DND-41 (cell line): ENCODE measurements at places on chromosomes 3 and 15.

DNA sequence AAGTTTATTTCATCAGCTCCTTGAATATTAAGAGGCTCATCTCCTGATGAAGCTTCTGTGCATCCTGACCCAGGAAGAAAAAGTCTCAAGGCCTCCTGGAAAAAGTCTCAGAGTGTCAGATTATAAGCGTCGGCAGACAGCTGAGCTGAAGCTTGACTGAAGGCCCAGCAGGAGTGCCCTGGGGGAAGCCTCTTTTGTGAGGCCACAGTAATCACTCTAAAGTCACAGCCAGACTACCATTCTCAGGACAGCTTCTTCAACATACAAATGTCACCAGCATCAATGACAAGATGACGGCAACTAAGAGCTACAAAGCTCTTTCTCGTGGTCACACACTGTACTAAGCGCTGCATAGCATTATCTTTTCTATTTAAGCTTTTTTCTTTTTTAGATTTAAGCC, 72.7 kb upstream of the LRRN1 start:
- no peak for DNase-seq

- DNase-seq = no peak
Measured at GRCh38 chr15:55221090-55222011, 24.6 kb upstream of the RSL24D1 start.

- DNase-seq = no peak
Measured at GRCh38 chr3:157091083-157091833, 68.7 kb downstream of the CCNL1 start.

DNA sequence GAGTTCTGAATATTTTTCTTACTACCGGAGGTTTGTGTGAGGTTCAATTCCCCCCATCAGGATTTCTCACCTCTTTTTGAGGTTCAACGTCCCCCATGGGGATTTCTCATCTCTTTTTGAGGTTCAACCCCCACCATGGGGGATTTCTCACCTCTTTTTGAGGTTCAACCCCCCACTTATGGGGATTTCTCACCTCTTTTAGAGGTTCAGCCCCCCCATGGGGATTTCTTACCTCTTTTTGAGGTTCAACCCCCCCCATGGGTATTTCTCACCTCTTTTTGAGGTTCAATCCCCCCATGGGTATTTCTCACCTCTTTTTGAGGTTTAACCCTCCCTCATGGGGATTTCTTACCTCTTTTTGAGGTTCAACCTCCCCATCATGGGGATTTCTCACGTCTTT, 26.3 kb downstream of the NDUFB4 start:
- no peak for DNase-seq

DNA sequence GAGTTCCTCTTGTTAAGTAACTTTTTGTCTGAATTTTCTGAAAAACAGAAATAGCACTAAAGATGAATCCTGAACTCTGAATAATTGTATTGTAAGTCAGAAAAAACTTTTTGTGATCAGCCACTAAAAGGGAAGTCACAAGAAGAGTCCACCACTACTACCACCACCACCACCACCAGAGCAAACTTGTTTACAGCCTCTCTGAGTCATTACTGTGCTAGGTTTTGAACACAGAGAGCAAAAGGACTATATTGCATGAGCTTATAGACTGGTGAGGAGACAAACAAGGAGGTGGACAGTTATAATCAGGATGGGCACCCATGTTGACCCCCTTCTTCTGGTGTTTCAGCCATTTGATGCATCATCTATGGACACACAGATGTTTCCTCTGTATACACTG, 141.7 kb downstream of the IL5RA start:
- DNase-seq = no peak

DNA sequence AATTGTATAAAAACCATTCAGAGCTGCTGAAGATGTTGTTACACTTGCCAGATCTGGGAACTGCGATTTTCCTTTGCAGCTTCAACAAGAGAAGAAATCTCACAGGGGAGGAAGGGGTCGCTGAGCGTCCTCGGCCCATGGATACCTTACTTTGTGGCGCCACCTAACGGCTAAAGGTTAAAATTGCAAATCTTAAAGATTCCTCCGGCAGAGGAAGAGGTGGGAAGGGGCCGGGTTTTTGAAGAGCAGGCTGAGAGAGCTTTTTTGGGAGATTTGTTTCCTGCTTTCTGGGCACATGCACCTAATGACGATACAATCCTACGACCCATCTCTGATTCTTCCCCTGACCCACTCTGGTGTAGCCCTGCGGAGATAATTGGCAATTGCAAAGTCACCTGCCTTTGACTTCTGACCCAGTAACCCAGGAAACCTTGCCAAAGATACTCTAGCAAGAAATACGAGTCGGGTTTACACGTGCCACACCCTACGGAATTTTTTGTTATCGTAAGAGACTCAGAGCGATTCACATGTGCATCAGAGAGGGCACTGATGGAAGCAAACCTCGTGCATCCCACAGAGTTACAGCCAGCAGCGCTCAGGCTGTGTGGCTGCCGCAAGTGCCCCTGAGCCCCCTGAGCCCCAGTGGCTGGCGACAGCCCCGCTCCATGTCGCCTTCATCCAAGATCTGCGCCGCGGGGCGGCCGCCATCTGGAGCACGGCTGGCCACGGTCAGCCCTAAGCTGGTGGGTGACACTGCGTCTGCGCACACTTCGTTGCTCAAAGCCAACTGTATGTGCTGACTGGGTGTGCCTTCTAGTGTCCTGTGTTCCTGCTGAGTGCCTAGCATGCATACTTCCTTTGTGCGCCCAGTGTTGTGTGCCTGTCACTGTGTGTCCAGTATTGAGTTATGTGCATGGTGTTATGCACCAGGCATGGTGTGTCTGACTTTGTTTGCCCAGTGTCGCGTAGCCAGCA, 55.2 kb upstream of the CHRNA7 start:
- peak; percentile 30 for DNase-seq

GRCh38 chr15:79779746-79780145, 117.1 kb downstream of the MTHFS start:
- DNase-seq = no peak

DNA sequence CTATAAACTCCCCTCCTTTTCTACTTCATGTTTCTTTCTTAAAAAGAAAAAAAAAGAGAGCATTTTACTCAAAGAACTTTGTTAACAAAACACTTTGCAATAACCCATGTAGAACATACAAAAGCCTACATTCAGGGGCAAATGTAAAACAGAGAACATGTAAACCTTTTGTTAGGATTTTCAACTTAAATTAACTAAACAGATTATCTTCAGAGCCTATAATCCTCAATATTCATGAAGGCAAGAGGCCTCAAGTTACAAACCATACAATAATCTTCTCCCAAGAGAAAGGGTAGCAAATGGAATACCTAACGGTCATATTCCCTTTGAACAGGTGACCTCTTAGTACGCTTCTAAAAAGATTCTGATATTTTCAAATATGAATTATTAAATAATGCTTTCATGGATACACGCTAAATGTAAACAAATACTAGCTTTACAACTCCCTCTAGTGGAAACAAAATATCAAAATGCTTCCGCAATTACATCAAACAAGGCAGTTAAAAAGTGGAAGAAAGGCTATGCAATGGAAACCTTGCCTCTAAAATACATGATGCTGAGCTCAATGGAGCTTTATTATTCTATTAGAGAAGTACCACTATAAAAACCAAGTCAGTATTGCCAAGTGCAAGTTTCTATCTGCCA, 9.9 kb downstream of the CEP152 start:
- no peak for DNase-seq

GRCh38 chr15:82934100-82934880, 18.2 kb downstream of the HOMER2 start:
- no peak for DNase-seq

DNA sequence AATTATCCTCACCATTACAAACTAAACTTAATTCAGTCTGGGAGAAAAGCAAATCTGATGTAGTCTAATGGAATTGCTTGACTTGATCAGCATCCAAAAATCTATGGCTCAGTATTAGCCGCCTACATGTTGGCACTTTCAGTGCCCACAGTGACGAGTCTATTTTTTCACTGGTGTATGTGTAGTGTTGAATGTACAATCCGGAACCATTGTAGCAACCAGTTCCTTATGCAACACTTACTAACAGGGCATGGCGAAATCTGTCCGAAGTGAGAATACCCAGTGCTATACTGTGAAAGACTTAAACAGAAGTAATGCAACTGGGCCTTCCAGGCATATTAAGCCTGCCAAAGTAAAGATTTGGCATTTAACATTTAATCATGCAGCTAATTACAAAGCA, 18.6 kb downstream of the LRRN1 start:
- no peak for DNase-seq

DNA sequence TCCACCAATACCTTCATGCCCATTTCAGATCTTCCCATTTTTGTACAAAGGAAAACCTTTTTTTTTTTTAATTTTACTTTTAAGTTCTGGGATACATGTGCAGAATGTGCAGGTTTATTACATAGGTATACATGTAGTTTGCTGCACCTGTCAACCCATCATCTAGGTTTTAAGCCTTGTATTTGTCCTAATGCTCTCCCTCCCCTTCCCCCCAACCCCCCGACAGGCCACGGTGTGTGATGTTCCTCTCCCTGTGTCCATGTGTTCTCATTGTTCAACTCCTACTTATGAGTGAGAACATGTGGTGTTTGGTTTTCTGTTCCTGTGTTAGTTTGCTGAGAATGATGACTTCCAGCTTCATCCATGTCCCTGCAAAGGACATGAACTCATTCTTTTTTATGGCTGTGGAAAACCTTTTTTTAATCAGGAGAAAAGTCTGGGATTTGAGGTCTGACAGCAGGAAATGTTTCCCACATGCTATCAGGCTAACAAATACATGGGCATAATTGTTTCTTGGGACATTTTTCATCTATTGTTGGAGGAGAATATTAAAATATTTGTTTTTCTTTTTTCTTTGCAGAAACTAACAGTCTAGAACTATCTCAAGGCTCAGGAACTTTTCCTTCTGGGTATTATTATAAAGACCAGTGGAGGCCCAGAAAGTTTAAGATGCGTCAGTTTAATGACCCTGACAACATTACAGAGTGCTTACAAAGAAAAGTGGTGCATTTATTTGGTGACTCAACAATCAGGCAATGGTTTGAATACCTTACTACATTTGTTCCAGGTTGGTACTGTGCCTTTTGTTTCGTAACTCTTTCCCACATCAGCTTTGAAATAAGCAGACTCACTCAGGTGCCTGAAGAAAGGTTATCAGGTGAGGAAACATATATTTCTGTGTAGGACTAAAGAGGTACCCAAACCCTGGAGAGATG, 32.8 kb upstream of the NFKBIZ start:
- no peak for DNase-seq

GRCh38 chr3:152277198-152277597, 8.5 kb downstream of the MBNL1 start:
- no peak for DNase-seq

DNA sequence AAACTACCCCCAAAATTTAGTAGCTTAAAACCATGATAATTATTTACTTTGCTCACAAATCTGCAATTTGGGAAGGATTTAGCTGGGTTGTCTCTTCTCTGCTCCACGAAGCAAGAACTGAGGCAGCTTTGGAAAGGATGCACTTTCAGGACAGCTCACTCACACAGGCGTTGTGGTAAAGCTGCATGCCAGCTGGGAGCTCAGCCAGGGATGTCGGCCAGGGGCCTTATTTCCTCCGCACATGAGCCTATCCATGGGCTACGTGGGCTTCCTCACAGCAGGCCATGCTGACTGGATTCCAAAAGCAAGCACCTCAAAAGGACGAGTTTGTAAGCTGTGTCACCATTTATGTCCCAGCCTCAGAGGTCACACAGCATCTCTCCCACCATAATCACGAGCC, 301.3 kb upstream of the IGF1R start:
- no peak for DNase-seq

DNA sequence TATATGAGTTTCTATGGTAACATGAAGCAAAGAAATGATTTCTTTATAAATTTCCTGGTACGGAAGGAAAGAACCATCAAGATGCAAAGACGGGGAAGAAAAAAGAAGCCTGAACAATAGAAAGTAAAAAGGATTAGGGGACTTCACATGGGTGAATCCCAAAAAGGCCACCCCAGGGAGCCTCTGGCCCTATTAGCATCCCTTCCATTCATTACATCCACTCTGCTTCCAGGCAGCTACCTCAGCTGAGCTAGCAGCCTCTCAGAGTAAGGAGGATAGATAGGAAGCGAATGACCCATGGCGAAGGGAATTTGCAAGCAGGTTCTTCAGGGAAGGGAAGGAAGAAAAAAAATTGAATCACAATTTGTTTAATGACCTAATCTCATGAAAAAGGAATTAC, 81.6 kb downstream of the GABRB3 start:
- no peak for DNase-seq

DNA sequence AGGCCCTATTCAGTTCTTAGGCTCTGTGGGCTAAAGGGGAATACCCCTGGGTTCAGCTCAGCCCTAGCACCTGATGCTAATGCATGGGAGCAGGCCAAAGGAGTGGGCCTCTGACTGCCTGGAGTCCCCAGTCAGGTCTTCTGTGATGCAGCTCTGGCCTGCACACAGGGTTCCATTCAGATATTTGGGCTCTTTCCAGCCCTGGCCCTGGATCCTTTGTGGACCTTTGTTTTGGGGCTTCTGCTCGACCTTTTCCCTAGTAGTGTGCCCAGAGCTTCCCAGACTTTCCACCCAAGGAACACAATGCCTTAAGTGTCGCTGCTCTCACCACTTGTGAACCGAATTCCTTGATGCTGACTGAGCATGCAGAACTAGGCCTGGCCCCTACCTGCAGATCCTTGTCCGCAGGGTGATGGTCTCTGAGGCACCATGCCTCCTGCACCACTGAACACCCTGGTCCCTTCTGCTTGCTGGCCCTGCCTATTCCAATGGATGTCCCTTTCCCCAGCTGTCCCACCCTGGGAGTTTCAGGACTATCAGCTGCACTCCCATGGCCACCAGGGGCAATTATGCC, 5.1 kb downstream of the SEC13 start:
- no peak for DNase-seq

- DNase-seq = no peak
Measured at GRCh38 chr3:172739462-172739861, 11.1 kb upstream of the ECT2 start.

DNA sequence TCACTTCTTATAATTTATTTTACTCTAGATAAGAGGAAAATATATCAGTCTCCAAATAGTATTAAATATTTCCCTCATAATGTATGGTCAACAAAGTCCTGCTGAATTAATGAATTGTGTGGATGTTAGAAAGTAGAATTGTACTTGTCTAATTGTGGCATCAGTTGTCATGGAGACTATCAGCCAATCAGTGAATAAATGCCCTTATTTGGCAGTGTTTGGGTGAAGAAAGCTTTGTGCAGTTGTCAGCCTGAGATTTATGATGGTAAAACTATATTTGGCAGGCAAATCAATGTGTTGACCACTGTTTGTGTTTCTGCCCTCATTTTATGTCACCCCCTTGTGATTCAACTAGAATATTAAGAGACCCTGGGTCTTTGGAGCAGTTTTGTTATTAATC, 293.6 kb upstream of the MDFIC2 start:
- DNase-seq = no peak

DNA sequence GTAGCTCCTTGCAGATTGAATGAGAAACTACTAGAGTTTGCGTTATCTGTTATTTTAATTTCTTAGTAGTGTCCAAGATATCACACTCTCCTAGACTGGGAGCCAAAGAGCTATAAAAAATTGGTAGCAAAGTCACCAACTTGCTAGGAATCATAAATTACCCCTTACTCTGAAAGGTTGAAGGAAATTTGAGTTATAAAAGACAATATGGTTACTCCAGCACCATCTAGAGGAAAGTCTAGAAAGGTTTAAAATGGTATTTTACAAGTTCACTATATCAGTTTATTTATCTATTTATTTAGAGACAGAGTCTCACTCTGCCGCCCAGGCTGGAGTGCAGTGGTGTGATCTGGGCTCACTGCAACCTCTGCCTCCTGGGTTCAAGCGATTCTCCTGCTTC, 121.6 kb downstream of the RBPMS2 start:
- no peak for DNase-seq

- DNase-seq = no peak
Measured at GRCh38 chr15:66854012-66854965, 152.3 kb downstream of the SMAD6 start.
